Bladder microvascular endothelial cell (primary cell): ENCODE measurements at places on chromosomes 1 and 21. TPM values are rescaled to one million over a fixed set of nuclear protein-coding genes. Genes with fewer than 3 reads are reported as not detected.

TMEM125 gene
- total RNA-seq: 0.06 TPM in 1 of 2 replicates, not detected in the other

CFHR3 gene
- not detected in 2 replicates for total RNA-seq

HMCN1 gene
- total RNA-seq: 1.6 and 16.7 TPM in 2 replicates

UTS2 gene
- not detected in 2 replicates for total RNA-seq

A3GALT2 gene
- total RNA-seq: not detected in 2 replicates

RAB13 gene
- total RNA-seq: 48.4 and 87.2 TPM in 2 replicates

KCNA10 gene
- not detected in 2 replicates for total RNA-seq

GFI1 gene
- not detected in 2 replicates for total RNA-seq

GUCA2B gene
- not detected in 2 replicates for total RNA-seq

MYBPHL gene
- total RNA-seq: not detected in 2 replicates

NFIA gene
- 3.9 and 13.7 TPM in 2 replicates for total RNA-seq

TRIM63 gene
- under 0.01 TPM in 1 of 2 replicates, not detected in the other for total RNA-seq

TBX19 gene
- 0.16 and 0.94 TPM in 2 replicates for total RNA-seq

TXNDC12 gene
- total RNA-seq: 12.0 and 17.6 TPM in 2 replicates

HCRTR1 gene
- total RNA-seq: 0.65 and 5.2 TPM in 2 replicates

VAV3 gene
- total RNA-seq: 6.5 and 61.1 TPM in 2 replicates

SPATA45 gene
- total RNA-seq: not detected in 2 replicates

NBPF19 gene
- total RNA-seq: 0.65 and 2.5 TPM in 2 replicates

DIO1 gene
- not detected in 2 replicates for total RNA-seq

HPDL gene
- total RNA-seq: 1.4 and 1.5 TPM in 2 replicates

NES gene
- 81.5 and 125 TPM in 2 replicates for total RNA-seq

RHCE gene
- total RNA-seq: 0.65 and 2.0 TPM in 2 replicates

SPRR2F gene
- not detected in 2 replicates for total RNA-seq

WNT3A gene
- total RNA-seq: not detected in 2 replicates

PAPPA2 gene
- 0.16 and 0.31 TPM in 2 replicates for total RNA-seq

LCE2B gene
- total RNA-seq: not detected in 2 replicates

AZIN2 gene
- 0.16 and 0.76 TPM in 2 replicates for total RNA-seq

EFNA3 gene
- 1.3 and 1.8 TPM in 2 replicates for total RNA-seq
